ENCODE measurements at places on chromosomes 11 and 22. TPM values are rescaled to one million over a fixed set of nuclear protein-coding genes. Genes with fewer than 3 reads are reported as not detected.

The ZMAT5 gene
- 18.7 TPM for total RNA-seq

The TTC36 gene
- 1.2 TPM for total RNA-seq

The OR4D5 gene
- total RNA-seq: not detected

The DUSP8 gene
- 35.6 TPM for total RNA-seq

The C11orf16 gene
- total RNA-seq: not detected

The YPEL4 gene
- 1.9 TPM for total RNA-seq

The CCDC89 gene
- total RNA-seq: 2.6 TPM

The POLR3H gene
- total RNA-seq: 26.0 TPM

The NRIP3 gene
- 2.7 TPM for total RNA-seq

The CSNK2A3 gene
- 1.6 TPM for total RNA-seq

The ACRV1 gene
- not detected for total RNA-seq

The IGSF22 gene
- 4.9 TPM for total RNA-seq

The INPPL1 gene
- 225 TPM for total RNA-seq

The TPBGL gene
- 0.17 TPM for total RNA-seq

The GALNT18 gene
- 20.0 TPM for total RNA-seq

The SMIM35 gene
- not detected for total RNA-seq

The C22orf15 gene
- total RNA-seq: 1.8 TPM

The OR5A1 gene
- total RNA-seq: not detected

The MMP27 gene
- not detected for total RNA-seq

The LARGE2 gene
- total RNA-seq: 2.2 TPM

The BMAL1 gene
- 21.2 TPM for total RNA-seq

The TSG101 gene
- total RNA-seq: 54.4 TPM

The FAM83F gene
- total RNA-seq: 12.1 TPM

The OR52N4 gene
- total RNA-seq: not detected

The MPEG1 gene
- total RNA-seq: 13.5 TPM

The PISD gene
- total RNA-seq: 57.8 TPM

The FOLH1 gene
- 42.6 TPM for total RNA-seq

The TREH gene
- 23.0 TPM for total RNA-seq

The PNPLA5 gene
- total RNA-seq: not detected

The MMP20 gene
- 0.35 TPM for total RNA-seq

The CCDC15 gene
- total RNA-seq: 0.49 TPM

The ZW10 gene
- total RNA-seq: 10.3 TPM

The CD44 gene
- total RNA-seq: 356 TPM

The DERL3 gene
- total RNA-seq: 6.2 TPM

The RGL4 gene
- 0.49 TPM for total RNA-seq

Data from mucosa of gallbladder (tissue), 1 donor.